ENCODE measurements at places on chromosomes 3 and 15.

- peak; percentile 13 for DNase-seq
Observed at GRCh38 chr3:190092250-190092649, 28.4 kb downstream of the P3H2 start.

- peak; percentile 9 for DNase-seq
Observed at GRCh38 chr3:46135475-46135874, 72.6 kb downstream of the CCR1 start.

DNA sequence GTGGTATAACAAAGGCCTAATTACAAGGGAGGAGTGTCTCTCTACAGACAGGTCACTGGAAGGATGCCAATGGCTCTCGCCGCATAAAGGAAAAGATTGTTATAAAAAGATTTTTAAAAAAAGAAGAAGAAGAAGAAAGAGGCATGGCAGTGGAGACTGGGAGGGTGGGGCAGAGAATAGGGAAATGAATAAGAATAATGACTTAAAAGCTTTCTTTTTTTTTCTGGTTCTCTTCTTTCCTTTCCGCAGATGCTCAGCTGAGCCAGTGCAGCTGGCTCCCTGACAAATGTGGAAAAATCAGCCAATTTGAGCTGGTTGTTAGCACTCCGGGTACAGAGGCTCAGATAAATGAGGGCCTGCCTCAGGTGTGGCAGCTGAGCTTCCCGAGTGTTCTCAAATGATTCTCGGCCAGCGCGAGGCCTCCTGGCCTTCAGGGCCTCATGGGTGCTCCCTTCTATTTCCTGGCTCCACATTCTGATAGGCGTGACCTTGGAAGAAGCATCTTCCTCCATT, 234.1 kb downstream of the RORA start:
- DNase-seq, result peak; percentile 16

GRCh38 chr3:119748991-119749390, 32.9 kb upstream of the NR1I2 start:
- no peak for DNase-seq

- DNase-seq, result no peak
Observed at GRCh38 chr3:77091809-77092208, 51.9 kb downstream of the ROBO2 start.

GRCh38 chr15:89912145-89912673, 543 bp downstream of the ARPIN start:
- DNase-seq, result no peak

DNA sequence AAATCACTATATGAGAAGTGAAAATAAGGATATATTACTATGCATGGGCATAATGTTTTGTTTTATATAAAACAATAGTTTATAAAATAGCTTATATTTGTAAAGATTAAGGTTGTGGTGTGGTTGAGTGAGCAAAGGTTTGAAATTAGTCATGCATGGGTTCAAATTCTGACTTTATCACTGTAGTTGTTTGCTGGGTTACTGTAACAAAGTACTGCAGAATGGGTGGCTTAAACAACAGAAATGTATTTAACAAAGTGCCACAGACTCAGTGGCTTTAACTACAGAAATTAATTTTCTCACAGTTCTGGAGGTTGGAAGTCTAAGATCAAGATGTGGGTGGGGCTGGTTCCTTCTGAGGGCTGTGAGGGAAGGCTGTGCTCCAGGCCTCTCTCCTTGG, 184.8 kb upstream of the THRB start:
- no peak for DNase-seq

GRCh38 chr15:74274470-74275038, 38.4 kb downstream of the CCDC33 start:
- DNase-seq, result no peak

- no peak for DNase-seq
Observed at GRCh38 chr3:61030469-61031035, 220.7 kb downstream of the FHIT start.

GRCh38 chr3:9435316-9435715, 37.9 kb downstream of the SETD5 start:
- no peak for DNase-seq

DNA sequence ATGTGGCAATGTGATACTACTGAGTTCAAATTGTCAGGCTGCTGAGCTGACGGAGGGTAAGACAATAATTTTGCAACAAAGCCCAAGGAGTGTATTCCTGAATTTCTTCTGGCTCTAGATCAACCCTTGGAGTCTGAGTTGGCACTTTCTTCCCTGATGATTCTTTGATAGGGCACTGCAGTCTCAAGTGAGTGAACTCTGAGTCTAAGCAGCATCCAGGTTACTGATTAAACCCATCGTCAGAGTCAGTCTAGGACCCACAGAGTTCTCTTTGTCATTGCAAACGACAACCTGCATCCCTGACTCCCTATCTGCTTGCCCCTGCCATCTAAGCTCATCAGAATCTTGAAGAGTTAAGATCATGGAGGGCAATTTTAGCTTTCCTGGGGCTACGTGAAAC, 58.6 kb downstream of the MME start:
- no peak for DNase-seq

DNA sequence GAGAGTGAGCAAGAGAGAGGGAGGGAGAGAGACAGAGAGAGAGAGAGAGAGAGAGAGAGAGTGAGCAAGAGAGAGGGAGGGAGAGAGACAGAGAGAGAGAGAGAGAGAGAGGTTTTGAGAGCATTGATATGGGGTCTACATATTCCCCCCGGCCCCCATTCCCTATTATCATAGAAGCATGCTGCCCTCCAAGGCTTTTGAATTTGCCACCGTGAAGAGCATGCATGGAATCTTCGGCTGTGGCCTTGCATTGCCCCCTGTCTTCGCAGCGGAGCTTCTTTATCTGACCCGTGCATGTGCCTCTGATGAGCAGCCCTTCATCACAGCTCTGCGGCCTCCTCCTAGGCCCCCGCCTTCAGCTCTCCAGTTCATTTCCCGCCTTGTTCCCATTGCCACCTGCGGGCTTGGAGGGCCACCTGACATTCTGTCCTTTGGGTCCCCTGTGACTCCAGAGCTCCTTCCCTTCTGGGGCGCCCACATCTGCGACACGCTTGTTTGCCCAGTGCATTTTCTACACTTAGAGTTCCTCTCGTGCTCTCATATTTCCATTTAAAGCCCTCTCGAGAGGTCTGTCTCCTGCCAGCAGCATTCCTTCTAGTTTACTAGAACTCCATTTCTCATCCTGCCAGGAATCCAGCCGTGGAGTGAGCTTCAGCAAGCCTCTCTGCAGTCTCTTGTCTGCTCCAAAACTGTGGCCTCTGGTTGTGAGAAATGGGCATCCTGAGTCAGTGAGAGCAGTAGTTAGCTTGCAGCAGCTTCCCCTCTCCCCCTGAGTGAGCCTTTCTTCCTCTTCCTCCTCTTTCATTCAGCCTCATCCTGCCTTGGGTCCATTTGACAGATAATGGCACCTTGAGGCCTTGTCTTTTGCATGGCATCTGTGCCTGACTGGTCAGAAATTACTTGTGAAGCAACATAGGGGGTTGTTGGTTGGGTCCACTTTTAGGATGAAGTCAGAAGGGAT, 25.3 kb downstream of the LPP start:
- no peak for DNase-seq

- no peak for DNase-seq
Observed at GRCh38 chr15:34481370-34481769, 43.8 kb upstream of the GOLGA8A start.

GRCh38 chr3:150744041-150744918, 18.7 kb downstream of the SIAH2 start:
- DNase-seq, result no peak

DNA sequence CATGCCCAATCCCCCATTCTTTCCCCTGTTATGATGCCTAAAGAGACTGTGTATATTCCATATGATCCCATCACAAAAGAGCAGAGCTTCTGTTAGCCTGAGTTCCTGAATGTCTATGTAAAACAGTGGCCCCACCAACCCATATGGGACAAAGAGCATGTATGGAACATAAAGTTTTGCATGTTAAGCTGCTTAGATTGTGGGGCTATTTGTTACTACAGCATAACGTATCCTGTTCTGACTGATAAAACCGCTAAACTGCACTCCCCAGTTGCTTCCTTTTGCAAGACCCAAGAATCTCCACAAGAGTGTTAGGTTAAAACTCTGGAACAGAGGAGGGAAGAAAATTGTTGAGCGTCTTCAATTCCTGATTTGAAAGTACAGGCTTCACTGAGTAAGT, 154.8 kb downstream of the ALDH1A2 start:
- no peak for DNase-seq

DNA sequence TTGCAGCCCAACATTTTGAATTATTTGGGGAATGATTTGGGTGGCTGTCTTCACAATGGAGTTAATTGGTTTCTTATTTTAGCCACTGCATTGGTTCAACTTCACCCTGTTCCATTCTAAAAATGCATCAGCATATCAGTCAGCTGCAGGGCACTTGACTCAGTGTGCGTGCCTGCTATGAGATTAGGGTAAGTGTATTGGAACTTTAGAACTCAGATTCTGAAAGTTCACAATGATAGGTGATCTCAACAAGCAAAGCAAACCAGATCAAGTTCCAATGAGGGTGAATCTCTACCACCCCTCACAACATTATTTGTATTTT, 265.0 kb downstream of the ZPLD1 start:
- DNase-seq, result no peak

DNA sequence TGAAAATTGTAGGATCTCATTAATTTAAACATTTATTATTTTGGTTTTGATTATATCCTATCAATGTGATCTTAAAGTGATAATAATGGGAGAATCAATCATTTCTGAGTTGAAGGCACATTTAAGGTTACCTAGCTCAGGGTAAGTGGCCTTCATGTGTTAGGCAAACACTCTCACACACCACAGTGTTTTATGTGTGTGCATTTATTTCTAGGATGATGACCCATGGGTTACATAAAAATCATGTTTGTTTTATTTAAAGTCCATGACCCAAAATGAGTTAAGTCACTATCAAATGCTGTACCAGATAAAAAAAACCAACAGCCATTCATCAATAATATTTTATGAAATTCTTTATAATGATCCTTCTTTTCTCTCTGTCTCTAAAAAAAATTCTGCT, 520.8 kb downstream of the GRM7 start:
- no peak for DNase-seq

GRCh38 chr3:160449636-160450598, at the start of gene TRIM59:
Gene TRIM59 (minus strand): TSS chr3:160449786. CDS start chr3:160439183, 10,603 bp downstream.
- peak; percentile 98 for DNase-seq

- DNase-seq, result peak; percentile 56
Observed at GRCh38 chr15:67067930-67068551, 2.6 kb downstream of the SMAD3 start.

GRCh38 chr15:98076021-98076816, 115.7 kb downstream of the ARRDC4 start:
- peak; percentile 79 for DNase-seq

DNA sequence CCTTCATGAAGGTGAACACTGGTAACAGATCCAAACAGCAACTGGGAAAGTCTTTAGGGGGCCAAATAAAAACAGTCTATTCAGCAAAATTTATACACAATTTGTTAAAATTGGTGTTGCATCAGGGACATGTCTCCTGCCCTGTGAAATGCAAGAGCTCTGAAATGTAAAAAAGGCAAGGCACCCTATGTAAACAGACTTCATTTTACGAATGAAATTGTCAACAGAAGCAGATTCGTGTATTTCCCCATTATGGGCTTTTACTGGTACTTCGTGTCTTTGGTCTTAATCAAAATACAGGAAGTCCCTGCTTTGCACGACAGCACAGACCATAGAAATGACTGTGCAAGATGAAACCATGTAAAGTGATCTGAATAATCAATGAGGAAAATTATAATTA, 127.3 kb upstream of the THBS1 start:
- peak; percentile 71 for DNase-seq

Measured in hematopoietic multipotent progenitor cell treated with erythropoietin and hydrocortisone succinate and interleukin-3 and kit ligand, for 6 days (in vitro differentiated cells).